ENCODE measurements at places on chromosomes 16 and 17.
A peak's percentile ranks its signal among the peaks of the same experiment; 100 is the strongest.

GRCh38 chr16:87017371-87018012 is 299.7 kb downstream of the C16orf95 start:
- DNase-seq, result no peak

GRCh38 chr17:82238472-82239201 is 9.8 kb downstream of the SLC16A3 start:
- no peak for DNase-seq

- no peak for DNase-seq
These were observed 479.0 kb upstream of the SALL1 start for GRCh38 chr16:51630076-51630475.

DNA sequence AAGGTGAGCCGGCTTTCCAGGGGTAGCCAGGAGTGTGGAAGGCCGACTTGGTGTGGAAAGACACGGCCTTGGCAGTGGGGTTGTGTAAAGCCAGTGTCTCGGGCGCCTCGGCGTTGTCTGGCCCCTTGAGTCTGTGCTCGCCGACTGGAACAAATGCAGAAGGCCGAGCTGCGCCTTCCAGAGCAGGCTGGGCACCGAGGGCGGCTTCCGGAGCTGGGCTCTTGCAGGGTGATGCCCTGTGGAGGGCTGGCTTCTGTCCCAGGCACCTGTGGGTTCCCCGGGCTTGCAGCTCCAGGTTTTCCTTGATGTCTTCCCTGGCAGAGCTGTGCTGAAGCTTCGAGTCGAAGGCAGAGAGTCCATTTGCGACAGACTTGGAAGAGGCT is 8.0 kb downstream of the ZNF750 start:
- no peak for DNase-seq

DNA sequence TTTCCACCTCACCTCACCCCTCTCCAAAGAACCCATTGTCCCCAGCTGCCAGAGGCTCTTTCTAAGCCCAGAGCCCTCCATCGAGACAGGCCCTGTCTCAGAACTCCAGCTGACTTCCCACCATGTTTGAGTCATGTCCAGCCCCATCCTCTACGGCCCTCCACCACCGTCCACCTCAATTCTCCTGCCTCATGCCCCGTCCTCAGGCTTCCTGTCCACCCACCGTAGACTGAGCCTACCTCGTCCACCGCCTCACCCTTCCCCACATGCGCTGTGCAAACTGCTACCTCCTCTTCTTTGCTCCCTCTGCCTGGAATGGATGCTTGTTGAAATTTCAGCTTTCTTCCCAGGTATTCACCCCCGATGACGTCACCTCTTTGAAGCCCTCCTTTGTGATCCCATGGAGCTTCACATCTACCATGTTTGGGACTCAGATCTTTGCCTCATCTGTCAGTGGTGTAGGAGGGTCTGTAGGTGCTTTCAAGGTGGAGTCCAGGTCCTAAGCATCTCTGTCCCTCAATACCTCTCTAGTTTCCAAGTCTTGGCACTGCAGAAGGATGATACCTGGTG is 149.0 kb downstream of the MRM1 start:
- DNase-seq, result no peak

DNA sequence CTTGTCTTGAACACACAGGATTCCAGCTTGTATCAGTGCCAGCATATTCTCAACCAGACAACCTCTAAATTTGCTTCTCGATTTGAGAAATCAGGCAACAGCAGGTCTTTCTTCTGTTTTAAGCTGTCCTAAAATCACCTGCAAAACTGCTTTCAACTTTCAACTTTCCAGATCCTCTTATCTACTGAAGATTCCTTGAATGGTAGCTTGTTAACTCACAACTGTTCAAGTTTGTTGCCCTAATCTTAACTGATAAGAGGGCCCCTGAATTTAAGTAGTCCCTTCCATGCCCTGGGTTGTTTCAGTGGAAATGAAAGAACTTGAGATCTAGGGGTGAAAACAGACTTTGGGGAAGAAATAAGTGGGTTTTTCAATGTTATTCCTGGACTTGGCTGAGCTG is 57.2 kb downstream of the CHD9 start:
- DNase-seq, result no peak

DNA sequence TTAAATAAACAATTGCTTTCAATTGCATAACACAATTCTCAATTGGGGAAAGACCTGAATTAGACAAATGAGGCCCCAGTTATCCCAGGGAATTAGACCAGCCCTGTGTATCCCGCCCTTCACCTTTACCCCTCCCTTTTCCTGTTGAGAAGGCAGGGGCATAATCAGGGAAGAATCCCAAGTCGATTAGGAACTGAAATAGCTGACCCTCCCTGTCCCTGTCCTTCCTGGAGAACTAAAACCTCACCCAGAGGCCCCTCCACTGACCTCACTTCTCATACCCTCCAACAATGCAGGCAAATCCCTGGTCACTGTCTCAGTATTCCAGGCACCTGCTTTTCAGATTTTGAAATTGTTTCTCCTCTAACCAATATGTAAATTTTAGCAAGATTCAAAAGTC is 165.4 kb upstream of the CDH11 start:
- no peak for DNase-seq

DNA sequence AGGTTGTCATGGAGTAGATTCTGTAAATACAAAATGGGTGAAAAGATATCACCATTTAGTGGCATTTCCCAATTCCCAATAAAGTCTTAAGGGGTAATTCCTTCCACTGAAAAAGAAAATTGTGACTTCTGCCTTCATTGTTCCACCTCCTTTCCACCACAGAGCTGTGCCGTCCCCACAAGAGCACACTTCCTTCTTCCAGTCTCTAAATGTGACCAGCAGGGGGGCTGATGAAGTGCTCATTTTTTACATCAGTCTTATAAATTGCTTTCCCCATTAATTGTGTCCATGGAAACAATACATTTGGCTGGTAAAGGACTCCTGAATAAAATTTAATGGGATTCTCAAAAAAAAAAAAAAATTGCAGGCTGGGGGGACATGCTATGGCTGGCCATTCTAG is 260.8 kb upstream of the PSMD7 start:
- no peak for DNase-seq

DNA sequence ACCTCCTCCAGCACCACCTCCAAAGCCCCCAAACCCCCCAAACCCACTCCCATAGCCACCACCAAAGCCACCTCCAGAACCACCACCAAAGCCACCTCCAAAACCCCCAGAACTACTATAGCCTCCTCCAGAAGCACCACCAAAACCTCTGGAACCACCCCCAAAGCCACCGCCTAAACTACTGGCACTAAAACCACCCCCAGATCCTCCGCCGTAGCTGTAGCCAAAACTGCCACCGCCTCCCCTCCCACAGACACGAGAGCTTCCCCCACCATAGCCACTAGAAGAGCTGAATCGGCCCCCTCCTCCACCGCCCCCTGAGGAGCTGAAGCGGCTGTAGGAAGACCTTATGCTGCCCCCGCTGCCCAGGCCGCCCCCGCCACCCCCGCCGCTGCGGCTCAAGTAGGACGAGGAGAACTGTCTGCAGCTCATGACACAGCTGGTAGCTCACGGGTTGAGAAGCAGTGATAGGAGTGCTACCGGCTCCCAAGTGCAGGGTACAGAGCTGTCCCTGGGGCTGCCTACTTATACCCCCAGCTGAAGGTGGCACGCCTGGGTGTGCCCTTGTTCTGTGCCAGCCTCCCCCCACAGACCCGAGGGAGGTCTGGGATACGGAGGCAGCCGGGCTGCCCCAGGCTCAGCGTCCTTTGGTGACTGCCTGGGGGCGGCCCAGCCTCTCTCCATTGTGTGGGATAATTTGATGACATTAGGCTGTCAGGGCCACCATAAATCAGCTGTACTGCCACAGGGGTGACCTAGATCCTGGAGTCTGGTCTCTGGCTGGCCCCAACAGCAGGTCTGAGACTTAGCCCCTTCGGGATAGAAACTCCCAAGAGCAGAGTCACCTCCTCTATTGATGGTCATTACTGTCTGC is at the start of gene KRT9:
Gene KRT9, minus strand, starts transcription at position 499 of the 874 bp plus-strand sequence. Its CDS starts 67 bp downstream, at position 432.
- no peak for DNase-seq

DNA sequence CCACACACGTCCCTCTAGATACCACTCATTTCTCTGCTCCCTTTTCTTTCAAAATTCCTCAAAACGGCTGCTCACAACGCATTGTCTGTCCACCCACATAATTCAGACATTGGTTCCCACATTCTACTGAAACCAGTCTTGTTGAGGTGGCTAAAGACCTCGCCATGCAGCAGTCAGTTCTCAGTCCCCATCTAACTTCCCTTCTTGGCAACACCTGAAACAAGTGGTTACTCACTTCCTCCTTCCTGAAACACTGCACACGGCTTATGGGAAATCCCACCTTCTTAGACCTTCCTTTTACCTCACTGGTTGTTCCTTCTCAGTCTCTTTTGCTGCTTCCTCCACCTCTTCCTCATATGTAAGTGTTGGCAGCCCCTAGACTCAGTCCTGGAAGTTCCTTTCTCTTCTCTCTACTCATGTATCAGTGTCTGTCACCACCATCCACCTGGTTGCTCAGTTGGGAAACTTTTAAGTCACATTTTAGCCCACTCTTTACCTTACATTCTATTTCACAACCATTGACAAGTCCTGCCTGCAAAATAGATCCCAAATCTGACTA is 277.1 kb downstream of the CEP112 start:
- no peak for DNase-seq

DNA sequence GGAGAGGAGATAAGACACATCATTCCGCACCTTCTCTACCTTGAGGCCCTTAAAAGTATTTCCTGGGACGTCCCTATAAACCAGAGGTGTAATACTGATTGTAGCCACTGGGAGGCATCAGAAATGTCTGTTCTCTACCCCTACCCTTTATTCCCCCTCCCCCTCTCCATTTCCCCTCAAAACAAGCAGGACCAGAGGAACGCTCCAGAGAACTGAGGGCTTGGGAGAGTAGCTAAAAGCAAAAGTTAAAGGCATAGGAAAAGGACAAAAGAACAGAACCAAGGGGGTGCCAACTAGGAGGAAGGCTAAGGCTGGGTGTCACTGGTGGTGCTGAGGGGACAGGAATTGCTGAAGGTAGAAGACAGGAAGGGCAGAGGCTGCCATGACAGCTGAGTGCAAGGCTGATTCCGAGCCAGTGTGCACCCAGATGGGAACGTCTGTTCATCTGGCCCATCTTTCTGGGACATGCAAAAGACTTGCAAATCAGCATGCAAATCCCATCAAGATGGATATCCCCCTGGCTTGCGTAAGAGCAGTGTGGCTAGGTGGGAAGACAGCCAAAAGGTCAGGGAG is 6.7 kb downstream of the CAMTA2 start:
- DNase-seq, result peak; percentile 64

DNA sequence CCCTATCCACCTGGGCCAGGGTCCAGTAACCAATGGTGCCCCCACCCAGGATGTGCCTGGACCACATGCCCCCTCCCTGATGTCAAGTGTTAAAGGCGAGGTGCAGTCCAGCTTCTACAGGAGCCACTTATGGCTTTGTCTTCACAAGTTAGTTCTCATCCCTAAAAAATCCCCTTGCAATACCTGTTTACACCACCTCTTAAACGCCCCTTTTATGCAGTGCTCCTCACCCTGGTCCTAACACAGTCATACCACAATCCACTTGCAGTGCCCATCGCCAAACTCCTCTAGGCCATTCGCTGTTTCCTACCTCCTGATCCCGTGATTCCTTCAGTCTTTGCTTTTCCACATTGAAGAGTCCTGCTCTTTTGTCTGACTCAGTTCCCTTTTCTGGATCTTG is 7.1 kb downstream of the GLYR1 start:
- DNase-seq, result no peak

DNA sequence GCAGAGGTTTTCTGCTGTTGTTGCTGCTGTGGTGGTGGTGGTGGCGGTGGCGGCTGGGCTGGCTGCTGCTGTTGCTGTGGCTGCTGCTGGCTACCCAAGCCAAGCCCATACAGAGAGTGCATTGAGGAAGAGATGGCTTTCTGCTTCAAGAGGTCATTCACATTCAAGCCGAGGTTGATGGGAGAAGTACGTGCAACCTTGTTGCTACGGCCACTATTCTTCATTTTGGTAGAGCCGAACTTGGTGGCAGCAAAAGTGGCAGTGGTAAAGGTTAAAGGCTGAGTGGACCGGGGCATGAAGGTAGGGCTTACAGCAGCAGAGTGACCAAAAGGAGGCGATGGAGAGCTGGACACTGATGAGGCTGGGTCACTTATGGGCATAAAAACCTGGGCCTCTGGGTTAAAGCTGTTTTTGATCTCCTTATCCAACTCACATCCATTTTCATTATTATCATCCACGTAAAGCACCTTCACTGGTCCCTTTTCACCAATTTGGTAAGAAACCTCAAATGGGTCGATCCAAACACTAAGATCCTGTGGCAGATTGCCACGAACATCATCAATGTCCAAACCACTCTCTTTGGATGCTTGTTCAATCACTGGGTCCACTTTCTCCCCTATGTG is 2.8 kb downstream of the TOB1 start:
- no peak for DNase-seq

DNA sequence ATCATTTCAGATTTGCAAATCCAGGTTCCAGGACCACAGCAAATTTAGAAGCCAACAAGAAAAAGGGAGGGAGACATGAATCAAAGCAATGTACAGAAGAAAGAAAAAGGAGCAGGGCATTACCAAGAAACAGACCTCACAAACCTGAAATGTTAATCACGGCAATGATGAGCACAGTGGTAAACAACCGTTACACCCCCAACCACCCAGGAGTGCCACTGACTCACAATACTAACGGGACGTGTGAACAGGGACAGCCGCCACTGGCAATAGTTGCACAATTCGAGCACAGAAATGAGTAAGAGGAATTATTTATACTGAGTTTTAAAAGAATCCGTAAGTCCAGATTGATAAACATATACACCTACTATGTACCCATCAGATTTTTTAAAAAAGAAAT is 13.8 kb downstream of the USP22 start:
- DNase-seq, result no peak

DNA sequence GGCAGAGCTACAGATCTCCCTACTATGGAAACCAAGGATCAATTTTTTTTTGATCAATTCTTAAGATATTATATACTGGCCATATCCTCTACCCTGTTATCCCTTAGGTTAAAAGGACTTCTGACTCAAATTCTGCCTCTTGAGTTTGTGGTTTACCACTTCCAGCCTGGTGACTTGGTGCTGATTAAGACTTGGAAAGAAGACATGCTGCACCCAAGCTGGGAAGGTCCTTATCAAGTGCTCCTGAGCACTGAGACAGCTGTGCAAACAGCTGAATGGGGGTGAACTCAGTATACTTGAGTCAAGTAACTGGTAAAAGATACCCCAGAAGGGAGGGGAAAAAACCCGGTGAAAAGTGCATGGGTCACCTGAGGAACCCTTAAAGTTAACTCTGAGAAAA is 20.5 kb upstream of the SPACA3 start:
- no peak for DNase-seq

- DNase-seq, result no peak
These were observed 149.2 kb downstream of the NPIPB5 start for GRCh38 chr16:22659933-22660332.

GRCh38 chr17:75313941-75314551 is 24.8 kb upstream of the SLC25A19 start:
- DNase-seq, result no peak

All from D721Med (cell line).